ENCODE measurements at places on chromosomes 2 and 18. TPM values are rescaled to one million over a fixed set of nuclear protein-coding genes. Genes with fewer than 3 reads are reported as not detected.

- H3K4me3 ChIP-seq: no peak overlapping the region
- no peak overlapping the region for H3K27ac ChIP-seq
- H3K27me3 ChIP-seq: no peaks in the 10 kb centered on the region
- DNase-seq: no peak
- H3K4me1 ChIP-seq: no peaks in the 10 kb centered on the region
- H3K36me3 ChIP-seq: no peaks in the 10 kb centered on the region
Measured at GRCh38 chr2:157691695-157692094, 63.0 kb upstream of the ACVR1C start.

DNA sequence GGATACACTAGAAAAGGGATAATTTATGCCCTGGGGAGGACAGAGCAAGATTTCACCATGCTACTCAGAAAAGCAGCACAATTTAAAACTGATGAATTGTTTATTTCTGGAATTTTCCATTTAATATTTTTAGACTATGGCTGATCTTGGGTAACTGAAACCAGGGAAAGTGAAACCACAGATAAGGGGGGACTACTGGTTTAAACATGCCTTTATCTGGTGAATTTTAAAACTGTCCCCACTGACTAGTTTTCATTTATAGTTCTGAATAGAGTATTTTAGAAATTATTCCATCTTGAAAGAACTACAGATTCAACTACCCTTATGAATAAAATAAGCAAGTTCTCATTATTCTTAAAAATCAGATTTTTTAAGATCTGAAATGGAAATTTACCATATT is 15.0 kb downstream of the NFU1 start:
- H3K27ac ChIP-seq: no peak overlapping the region
- peaks cover 27% of the 10 kb centered on the region for H3K36me3 ChIP-seq
- peaks cover 16% of the 10 kb centered on the region for H3K4me1 ChIP-seq

DNA sequence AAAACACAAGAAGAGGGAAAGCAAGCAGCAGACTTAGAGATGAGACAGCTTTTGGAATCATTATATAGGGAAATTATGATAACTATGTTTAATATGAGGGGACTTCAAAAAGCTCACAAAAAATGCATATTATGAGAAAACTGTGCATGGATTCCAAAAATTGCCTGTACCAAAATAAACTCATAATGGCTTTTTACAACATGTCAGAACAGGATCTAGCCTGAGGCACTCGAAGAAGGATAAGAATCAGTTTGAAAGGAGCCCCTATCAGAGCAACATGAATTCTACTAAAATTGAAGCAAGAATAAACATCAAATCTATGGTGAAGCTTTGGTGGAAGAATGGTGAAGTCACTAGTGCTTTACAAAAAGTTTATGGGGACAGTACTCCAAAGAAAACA is 187.4 kb downstream of the RDH14 start:
- no peaks in the 10 kb centered on the region for H3K27me3 ChIP-seq
- no peak overlapping the region for H3K27ac ChIP-seq
- no peaks in the 10 kb centered on the region for H3K4me1 ChIP-seq
- H3K36me3 ChIP-seq: no peaks in the 10 kb centered on the region
- DNase-seq: no peak

FLACC1 gene
- total RNA-seq: 1.6 TPM

DNA sequence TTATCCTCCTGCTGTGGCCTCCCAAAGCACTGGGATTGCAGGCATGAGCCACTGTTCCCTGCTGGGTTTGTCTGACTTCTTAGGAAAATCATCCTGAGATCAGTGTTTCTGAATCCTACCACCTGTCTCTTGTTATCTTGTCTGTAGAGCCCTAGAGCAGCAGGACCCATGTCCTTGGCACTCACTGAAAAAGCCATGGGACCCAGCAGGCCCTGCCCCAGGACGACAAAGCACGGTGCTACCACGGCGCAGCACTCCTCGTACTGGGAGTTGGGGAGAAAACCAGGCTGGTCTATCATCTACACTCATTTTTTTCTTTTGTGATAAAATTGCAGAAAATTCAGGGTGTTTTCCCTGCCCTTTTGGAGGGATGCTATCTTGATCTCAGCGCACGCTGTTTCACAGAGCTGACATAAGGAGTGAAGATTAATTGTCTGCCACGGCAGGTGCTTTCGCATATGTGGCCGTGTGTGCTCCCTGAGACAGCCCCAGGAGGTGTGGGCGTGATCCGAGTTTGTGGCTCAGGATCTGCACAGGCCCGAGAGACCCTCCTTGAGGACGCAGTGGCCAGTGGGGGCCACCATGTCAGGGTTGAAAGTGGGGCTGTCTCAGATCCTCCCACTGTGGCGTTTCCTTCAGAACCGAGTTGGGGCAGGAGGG is 179.1 kb downstream of the LDLRAD4 start:
- H3K4me3 ChIP-seq: no peak overlapping the region
- no peaks in the 10 kb centered on the region for H3K36me3 ChIP-seq
- no peaks in the 10 kb centered on the region for H3K4me1 ChIP-seq
- H3K27me3 ChIP-seq: no peaks in the 10 kb centered on the region
- no peak for DNase-seq

DNA sequence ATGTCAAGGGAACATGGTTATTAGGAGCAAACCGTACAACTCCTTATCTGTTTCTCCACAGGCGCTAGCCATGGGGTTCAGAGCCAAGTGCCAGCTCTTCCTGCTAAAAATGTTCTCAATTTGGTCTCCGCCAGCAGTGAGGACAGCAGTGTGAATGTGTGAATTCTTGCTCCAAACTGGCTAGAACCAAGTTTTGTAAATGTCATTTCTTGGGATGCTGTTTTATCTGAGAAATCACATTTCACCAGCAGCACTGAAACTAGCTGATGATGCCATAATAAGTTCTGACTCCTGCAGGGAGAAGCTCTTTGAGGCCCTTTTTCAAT is 140.6 kb upstream of the LGALSL start:
- DNase-seq: no peak
- H3K4me1 ChIP-seq: no peaks in the 10 kb centered on the region
- no peaks in the 10 kb centered on the region for H3K36me3 ChIP-seq
- no peak overlapping the region for H3K4me3 ChIP-seq
- H3K27ac ChIP-seq: no peak overlapping the region
- no peaks in the 10 kb centered on the region for H3K27me3 ChIP-seq

DNA sequence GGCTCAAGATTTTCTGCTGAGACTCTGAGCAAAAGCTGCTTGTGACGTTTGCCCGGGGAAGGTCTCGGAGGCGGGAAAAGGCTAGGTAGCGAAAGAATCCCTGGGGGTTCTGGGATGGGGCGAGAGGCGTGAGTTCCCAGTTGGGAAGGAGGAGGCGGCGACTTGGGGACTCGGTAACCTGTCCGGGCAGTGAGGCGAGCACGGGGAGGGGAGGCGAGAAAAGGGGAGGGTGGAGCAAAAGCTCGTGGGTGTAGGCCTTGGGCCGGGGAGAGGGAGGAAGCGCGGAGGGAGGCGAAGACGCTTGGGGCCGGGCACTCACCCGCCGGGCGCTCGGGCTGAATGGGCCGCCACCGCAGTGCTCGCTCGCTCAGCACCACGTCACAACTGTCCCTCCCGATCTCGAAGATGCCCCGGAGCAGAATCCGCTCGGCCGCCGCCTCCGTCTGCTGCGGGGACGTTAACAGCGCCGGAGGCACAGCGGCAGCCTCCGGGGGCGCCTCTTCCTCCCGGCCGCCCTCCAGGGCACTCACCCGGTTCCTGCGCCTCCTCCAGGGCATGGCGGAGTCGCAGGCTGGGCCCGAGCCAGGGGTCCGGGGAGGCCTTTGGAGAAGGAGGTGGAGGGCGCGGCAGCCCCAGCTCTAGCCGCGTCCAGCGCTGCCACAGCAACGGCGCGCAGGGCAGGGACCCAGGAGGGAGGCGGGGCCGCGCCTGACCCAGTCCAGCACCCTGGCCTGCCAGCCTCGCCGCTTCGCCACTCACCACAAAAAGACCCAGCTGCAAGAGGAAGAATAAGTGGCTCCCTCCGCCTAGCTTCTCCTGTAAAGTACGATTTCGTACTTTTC is at the start of gene CERKL:
CERKL (minus strand) TSS at position 656 of the 842 bp plus-strand sequence; CDS start at position 557, 99 bp downstream.
- H3K36me3 ChIP-seq: no peaks in the 10 kb centered on the region
- H3K27ac ChIP-seq: no peak within 1 kb of the TSS

DNA sequence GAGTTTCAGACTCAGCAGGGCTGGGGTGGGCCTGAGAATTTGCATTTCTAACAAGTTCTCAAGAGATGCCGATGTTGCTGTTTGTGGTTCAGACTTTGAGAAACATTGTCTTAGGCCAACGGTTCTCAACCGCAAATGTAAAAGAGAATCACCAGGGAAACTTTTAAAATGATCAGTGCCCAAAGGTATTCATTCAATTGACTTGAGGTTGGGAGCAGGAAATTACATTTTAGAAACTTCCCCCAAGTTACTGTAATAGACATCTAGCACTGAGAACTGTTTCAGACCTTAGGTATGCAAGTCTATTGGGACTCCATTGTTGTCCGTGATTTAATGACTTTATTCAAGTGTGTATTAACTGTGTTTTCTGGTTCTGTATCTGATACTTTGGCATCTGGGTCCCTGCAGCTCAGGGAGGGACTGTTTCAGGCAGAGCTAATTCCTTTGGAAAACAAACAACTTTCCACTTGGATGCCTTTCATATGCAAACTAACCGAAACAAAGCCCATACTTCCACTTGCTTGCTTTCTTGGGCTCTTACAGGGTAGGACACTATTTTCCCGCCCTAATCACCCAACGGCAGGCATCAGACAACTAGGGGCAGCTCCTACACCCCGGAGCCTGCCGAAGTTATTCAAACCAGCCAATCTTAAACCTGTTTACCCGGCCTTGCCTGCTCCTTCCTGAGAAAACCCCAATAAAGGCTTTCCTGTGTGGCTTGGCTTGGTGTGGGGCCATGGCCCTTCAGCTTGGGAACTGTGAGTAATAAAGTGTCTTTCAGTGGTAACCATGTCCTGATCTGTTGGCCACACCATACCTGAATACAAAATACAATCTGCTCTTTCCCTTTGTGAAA is 97.6 kb downstream of the POLE4 start:
- no peaks in the 10 kb centered on the region for H3K27me3 ChIP-seq
- no peaks in the 10 kb centered on the region for H3K36me3 ChIP-seq
- no peaks in the 10 kb centered on the region for H3K4me1 ChIP-seq
- DNase-seq: no peak
- H3K27ac ChIP-seq: no peak overlapping the region

DNA sequence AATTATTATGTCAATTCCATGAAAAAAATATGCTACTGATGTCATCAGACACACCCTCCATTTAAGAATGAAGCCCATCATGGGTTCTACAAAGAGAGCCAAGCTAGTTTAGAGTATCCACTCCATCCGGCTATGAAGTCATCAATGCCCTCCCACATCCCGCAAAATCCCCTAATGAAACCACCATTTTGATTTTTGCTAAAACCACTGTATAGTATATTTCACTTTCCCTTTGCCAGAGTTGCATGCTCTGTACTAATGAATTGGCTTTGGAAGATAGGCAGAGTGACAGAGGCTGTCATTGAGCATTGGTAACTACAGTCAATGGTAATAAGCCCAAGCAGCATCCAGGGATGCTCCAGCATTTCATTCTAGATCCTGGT is 118.6 kb downstream of the ANKRD44 start:
- no peaks in the 10 kb centered on the region for H3K4me1 ChIP-seq
- no peak overlapping the region for H3K27ac ChIP-seq
- no peaks in the 10 kb centered on the region for H3K36me3 ChIP-seq
- no peak for DNase-seq

DNA sequence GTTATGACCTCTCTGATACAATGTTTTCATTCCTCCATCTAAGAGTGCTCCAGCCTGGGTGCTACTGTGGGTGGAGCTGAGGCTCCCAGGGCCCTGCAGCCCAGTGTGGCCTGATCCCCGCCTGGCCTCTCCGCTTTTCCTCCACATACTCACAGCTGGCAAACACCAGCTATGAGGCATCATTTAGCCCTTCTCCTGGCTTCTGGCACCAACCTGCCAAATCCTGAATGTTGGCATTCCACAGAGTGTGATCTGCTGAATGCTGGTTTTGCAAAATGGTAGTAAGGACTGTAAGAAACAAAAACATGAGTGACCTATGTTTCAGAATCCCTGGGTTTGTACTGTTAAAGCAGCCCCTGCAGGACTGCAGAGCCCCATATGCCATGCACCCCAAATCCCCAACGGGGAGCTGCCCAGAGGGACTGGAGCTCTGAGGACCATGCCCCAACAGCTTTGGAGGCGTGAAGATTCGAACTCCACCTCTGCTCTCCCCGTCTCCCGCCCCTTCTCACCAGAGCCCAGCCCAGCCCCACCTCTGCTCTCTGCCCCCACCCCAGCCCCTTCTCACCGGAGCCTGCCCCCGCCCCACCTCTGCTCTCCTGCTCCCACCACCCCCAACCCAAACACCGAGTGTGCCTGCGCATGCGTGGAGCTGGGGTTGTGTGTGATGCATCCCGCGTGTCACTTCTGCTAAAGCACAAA is 4.2 kb downstream of the SLC66A2 start:
- H3K27me3 ChIP-seq: no peaks in the 10 kb centered on the region
- DNase-seq: peak; percentile 9
- H3K36me3 ChIP-seq: no peaks in the 10 kb centered on the region
- no peak overlapping the region for H3K27ac ChIP-seq
- no peak overlapping the region for H3K4me3 ChIP-seq

GRCh38 chr18:62935994-62936393 is 220.7 kb downstream of the PHLPP1 start:
- no peak for DNase-seq
- H3K27ac ChIP-seq: no peak overlapping the region
- H3K4me3 ChIP-seq: no peak overlapping the region

- no peak for DNase-seq
- no peak overlapping the region for H3K4me3 ChIP-seq
- peak overlapping the region; percentile 26 for H3K27ac ChIP-seq
Measured at GRCh38 chr2:162256591-162256991, 13.3 kb upstream of the FAP start.

DNA sequence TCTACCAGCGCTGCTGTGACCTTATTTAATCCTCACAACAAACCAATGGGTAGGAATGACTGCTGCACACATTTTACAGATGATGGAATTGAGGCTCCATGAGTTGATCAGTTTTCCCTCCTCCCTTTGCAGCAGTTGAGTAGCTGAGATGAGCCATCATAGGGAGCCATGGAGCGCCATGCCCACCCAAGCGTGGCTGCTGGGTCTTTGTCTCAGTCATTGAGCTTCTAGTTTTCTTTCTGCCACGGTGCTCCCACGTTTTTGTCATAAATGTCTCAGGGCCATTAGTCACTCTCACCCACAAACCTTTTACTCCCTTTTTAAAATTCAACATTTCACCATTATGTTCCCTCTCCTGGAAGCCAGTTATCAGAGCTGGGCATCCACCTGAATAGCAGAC is 45.8 kb downstream of the TMEM17 start:
- no peaks in the 10 kb centered on the region for H3K36me3 ChIP-seq
- peaks cover 9% of the 10 kb centered on the region for H3K4me1 ChIP-seq
- DNase-seq: no peak
- no peak overlapping the region for H3K27ac ChIP-seq
- H3K27me3 ChIP-seq: no peaks in the 10 kb centered on the region
- no peak overlapping the region for H3K4me3 ChIP-seq

DNA sequence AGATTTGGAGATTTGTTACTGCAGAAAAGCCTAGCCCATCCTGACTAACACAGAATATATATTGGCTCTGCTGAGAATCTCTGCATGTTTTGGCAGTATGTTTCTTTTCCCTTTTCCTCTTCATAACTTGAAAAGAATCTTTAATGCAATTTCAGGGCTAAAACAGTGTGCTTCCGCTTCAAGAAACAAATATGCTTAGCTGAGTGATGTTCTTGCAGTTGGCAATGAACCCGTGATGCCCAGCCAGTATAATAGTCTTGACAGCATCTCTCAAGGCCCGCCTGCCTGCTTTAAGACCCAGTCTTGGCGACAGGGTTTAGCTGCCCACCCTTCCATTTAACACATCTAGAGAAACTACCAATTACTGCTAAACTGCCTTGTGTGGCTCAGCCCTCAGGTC is 184.5 kb downstream of the INO80D start:
- no peak for DNase-seq
- peak overlapping the region; percentile 34 for H3K27ac ChIP-seq
- H3K4me3 ChIP-seq: no peak overlapping the region
- H3K27me3 ChIP-seq: no peaks in the 10 kb centered on the region
